LNCaP clone FGC (cell line): ENCODE measurements at places on chromosomes 2 and 18.

GRCh38 chr2:181684454-181685149, 4.3 kb upstream of the NEUROD1 start:
- no peak for DNase-seq

DNA sequence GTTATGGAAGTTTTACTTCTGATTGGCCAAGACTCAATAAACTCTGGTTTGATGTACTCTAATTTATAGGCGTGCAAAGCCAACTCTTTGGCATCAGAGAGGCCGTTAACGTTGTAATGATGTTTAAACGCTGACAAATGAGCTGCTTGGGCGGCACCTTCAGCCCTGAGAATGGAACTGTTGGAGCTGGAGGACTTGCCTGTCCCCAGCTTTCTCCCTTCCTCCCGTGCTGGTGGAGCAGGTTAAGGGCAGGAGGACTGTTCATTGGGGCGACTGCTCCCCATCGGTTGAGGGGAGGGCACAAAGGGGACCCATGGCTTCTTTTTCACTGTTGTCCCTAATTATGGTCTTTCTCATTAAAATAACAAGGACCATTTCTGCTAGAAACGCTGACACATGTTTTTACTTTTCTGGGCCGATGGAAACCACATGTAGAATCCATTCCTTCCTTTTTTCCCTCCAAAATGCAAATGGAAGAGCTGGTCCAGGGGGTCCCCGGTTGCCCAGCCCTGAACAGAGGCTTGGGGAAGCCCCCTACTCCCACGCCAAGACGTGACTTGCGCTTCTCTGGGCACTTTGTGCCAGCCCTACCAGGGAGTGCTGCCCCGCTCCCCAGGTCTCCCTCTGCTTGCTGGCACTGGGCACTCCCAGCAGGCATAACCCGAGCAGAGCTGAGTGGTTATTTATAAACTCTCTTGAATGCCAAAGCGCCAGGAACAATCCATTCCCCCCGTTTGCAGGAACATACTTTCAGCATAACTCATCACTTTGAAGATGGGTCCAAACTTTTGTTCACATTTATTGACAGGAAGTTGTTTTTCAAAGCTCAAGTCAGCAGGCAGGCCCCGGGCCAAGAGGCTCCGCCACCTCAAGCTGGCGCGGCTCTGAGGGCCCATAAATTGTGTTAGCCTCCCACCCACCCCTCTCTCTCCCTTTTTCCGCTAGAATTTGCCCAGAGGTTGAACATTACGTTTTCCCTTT, 170.1 kb downstream of the ASB1 start:
- peak; percentile 61 for DNase-seq

- no peak for DNase-seq
Observed at GRCh38 chr18:79912409-79912991, 39.0 kb downstream of the SLC66A2 start.

- DNase-seq = no peak
Observed at GRCh38 chr18:78546281-78546680, 433.3 kb upstream of the SALL3 start.

- DNase-seq = no peak
Observed at GRCh38 chr2:217941886-217942728, 60.7 kb downstream of the TNS1 start.

GRCh38 chr2:126859631-126860030, 39.1 kb upstream of the TEX51 start:
- DNase-seq = no peak

DNA sequence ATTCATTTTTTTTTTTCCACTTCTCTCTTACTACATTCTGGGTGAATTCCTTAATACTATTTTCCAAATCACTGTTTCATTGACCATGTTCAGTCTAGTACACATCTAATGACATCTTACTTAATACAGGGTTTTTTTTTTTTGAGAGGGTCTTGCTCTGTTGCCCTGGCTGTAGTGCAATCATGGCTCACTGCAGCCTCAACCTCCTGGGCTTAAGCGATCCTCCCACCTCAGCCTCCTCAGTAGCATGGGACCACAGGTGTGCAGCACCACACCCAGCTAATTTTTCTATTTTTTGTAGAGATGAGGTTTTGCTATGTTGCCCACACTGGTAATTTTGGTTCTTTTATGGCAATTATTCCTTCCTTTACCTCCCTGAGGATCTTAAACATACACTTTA, 29.4 kb downstream of the FBXO11 start:
- no peak for DNase-seq

DNA sequence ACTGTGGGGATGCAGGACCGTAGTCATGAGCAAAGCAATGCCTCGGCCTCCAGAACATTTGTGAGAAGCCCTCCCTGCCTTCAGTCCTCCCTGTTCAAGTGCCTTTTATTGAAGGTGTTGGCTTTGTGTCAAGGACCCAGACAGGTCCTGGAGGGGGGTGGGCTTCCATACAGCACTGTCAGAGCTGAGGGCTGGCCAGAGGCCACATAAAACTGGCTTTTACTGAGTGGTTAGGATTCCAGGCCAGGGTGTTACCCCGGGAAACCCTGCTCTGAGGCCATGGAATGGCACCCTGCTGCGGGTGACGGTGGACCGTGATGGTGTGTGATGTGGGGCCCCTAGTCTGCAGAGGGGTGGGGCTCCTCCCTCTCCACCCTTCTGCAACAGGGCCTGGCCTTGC, 41.6 kb downstream of the TOGARAM2 start:
- no peak for DNase-seq

DNA sequence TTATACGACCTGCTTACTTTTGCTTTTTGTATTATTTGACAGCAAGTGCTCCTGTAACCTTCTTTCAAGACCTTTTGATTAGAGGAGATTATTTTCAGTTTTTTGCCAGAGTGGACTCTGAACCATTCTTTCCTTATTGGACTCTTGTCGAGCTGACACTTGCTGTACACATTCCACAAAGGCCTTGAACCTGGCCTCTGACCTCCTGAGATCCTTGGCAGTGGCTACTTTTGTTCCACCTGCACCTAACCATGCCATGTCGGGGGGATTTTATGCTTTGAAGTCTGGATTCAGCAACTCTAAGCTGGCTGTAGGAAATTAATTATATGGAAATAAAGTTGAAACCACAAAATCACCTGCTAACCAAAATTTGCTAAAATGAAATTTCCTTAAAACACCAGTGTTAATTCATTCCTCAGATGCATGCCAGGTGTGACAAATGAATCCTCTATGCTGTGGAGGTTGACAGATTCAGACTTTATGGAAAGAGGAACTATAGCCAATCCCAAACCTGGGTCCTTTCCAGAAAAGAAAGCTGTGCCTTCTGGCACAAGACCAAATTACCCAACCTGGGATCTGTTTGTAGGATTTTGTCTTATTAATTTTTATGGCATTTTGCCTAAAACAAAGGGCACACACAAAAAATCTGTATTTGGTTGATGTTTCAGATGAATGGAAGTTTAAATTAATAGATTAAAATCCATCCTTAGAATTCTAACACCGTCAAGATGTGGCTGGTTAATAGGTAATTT, 110.4 kb downstream of the CDC42EP3 start:
- no peak for DNase-seq
